ENCODE measurements at places on chromosomes 5 and 9.

- no peak for DNase-seq
These were observed 245.4 kb upstream of the FBXL7 start for GRCh38 chr5:15254607-15255006.

DNA sequence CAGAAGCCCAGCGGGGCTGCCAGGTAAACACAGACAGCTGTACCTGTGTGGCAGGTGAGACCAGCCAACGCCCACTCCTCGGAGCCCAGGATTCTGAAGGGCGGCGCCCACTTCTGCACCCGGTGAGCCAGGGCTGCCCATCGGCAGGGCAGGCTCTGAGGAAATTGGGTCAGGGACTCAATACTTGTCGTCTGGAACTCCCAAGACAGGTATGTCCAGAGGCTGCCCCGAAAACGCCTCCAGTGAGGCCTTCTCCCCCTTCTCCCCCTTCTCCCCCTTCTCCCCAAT is 19.8 kb downstream of the GLT6D1 start:
- no peak for DNase-seq

- DNase-seq = no peak
These were observed 437.2 kb downstream of the HINT1 start for GRCh38 chr5:130727830-130728229.

GRCh38 chr9:121242959-121243346 is 25.0 kb upstream of the GSN start:
- no peak for DNase-seq

GRCh38 chr9:112487008-112487798 is 576 bp downstream of the KIAA1958 start:
- peak; percentile 34 for DNase-seq

Measured in kidney glomerular epithelial cell (primary cell).